ENCODE measurements at places on chromosomes 7 and 10.

DNA sequence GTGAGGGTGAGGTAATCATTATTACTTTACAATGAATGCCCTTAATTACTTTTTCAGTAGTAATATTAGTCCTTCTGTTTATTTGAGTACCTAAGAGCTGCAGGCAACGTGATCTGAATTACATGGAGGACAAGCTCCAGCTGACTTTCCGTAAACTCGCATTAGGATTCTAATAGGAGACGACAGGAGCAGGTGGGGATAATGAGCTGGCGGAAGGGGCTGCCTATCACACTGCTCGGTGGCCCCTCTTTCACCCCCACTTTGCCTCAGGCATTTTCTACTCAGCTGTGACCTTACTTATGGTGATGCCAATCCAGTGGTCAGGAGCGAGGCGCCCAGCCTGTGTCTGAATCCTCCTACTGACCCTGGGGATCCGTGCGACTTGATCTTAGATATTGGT is at the start of gene C7orf33:
Gene C7orf33, plus strand, starts transcription at position 296 of the 400 bp plus-strand sequence. CDS start 160 bp downstream, outside the sequence.
- no peak for DNase-seq

GRCh38 chr7:6166443-6166891 is 106.0 kb downstream of the CYTH3 start:
- no peak for DNase-seq

- DNase-seq, result no peak
Measured at GRCh38 chr10:27504808-27505460, 830 bp downstream of the RAB18 start.

DNA sequence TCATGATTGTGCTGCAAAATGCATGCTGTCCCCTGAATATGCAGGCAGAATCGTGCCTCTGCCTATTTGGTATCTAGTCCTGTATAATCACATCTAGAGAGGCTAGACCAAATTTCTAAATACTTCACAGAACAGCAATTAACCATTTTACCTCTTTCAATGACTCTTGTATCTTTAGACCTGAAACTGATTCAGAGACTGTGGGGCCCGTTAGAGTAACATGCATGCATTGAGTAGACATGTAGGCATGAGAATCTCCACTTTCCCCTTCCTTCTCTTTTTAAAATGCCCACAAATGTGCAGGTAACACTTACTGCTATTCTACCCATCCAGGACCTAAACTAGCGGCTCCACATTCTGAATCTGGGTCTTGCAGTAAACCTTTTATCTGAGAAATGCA is 8.8 kb downstream of the ZNF92 start:
- no peak for DNase-seq

GRCh38 chr7:7911369-7912123 is 57.0 kb upstream of the GLCCI1 start:
- no peak for DNase-seq

GRCh38 chr7:7185371-7185989 is 3.1 kb downstream of the C1GALT1 start:
- DNase-seq, result no peak

DNA sequence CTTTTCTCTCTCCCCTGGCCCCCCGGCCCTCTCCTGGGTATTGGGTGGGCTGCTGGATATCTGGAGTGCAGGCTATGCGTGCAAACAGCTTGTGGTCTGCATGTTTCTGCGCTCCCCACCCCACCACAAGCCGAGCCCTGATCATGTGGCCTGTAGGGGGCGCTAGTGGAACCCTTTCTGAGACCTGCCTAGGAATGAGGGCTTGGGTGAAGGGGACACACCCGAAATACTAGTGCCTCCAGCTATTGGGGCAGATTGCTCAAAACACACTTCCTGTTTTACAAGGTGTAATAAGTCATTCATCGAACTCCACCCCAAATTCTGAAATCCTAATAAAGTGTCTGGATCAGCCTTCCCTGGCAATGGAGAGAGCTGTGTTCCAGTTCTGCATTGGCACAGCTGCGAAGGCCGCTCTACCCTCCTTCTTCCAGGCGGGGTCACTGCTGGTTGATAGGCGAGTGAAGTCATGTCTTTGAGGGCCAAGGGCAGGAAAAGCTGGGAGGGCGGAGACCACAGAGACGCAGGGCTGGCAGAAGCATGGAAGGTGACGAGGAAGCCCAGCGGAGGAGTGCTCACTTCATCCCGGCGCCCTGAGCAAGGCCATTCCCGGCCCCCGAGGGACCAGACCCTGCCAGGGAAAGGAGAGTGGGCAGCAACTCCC is 19.8 kb upstream of the PRRT4 start:
- peak; percentile 34 for DNase-seq

DNA sequence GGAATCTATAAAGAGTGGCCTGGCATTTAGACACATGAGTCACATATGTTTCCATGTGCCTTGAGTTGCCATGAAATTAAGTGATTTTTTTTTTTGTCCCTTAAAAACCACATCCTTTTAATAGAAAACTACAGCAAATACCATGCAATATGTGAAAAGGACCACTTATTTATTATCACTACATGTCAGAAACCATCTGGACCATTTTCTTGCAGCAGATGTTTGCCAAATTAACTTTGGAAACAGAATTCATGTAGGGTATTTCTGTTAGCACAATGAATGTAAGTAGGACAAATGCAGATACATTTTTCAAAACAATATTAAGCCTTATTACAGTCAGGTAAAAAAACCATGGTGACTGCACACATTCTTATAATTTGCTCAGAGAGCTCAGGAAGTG is 230.6 kb downstream of the REEP3 start:
- no peak for DNase-seq

DNA sequence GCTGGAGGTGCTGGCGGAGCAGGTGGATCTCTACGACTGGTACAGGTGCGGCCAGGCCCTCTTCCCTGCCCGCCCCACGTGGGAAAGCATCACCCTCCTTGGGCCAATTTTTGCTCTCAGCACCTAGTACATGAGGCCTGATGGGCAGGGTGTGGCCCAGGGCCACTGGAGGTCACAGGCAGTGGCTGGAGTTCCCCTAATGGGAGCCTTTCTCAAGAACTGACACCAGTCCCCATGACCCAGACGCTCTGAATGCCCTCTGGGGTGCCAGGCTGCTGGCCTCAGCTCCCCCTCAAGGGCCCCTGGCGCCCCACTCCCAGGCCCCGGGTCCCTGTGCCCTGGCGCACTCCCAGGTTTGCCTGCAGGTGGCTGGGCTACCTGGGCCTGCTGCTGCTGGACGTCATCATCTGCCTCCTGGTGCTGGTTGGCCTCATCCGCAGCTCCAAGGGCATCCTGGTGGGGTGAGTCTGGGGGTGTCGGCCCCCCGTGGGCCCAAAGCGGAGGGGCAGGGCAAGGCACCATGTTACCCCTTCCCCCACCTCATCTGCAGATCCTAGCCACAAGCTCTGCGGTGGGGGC is 15.9 kb downstream of the TTYH3 start:
- no peak for DNase-seq

DNA sequence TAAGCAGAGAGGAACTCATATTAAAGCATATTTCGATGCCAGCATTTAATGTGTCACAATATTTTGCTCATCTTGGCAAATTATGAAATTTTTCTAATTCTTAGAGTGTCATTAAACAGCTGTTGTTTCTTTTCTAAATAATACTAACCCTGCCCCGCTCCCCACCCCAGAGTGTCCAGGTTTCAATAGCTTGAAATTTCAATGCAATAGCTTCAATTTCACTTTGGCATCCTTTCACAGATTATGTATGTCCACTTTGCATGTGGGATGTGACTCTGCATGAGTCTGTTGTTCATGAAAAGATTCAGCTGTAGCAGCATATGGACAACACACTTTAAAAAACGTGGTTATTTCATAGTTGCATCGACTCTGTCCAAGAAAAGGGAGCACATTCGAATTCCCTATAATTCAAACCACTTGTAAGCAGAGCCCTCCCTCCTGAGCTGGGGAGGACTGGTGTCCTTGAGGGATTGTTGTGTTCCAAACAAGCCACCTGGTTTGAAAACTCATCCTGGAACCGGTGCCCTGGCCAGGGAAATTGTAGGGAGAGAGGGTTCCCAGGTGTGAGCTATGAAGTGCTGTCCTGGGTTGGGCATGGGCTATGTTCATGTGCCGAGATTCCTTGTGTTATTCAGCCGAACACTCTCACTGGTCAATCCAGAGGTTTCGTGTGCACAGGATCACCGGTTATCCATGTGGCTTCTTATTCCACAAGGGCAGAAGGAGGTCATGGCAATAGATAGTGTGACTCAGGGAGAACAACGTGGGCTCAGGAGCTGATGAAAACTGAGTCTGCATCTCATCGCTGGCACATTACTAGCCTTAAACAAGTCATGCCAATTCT is 64.6 kb upstream of the CREB5 start:
- DNase-seq, result no peak

DNA sequence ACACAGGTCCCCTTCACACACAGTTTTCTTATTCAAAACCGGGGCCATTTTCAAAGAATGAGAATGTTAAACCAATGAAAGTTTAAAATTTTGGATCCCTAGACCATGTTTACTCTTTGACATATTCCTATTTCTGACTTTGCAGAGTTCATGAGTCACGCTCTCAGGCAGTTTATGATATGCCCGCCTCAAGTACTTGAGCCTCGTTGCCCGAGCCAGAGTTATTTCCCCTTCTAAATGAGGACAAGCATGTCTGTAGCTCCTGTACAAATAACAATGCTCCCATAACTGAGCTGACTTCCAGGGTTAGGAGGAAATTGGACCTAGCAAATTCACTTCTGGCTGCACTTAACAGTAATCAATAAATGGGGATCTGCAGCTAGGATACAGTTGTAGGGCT is 87.9 kb upstream of the PDE1C start:
- no peak for DNase-seq

Data from AML-193 (cell line).